ENCODE measurements at places on chromosomes 3 and 15. TPM values are rescaled to one million over a fixed set of nuclear protein-coding genes. Genes with fewer than 3 reads are reported as not detected.

Gene ALDH1L1
- total RNA-seq = not detected

Gene SLC22A13
- total RNA-seq = 0.72 TPM

Gene TEX55
- not detected for total RNA-seq

Gene AQP9
- not detected for total RNA-seq

Gene ARID3B
- total RNA-seq = 18.5 TPM

Gene COL7A1
- 28.7 TPM for total RNA-seq

Gene ALDH1A3
- total RNA-seq = 0.55 TPM

All from astrocyte (in vitro differentiated cells and primary cell).